ENCODE measurements at places on chromosomes 3 and 15.

DNA sequence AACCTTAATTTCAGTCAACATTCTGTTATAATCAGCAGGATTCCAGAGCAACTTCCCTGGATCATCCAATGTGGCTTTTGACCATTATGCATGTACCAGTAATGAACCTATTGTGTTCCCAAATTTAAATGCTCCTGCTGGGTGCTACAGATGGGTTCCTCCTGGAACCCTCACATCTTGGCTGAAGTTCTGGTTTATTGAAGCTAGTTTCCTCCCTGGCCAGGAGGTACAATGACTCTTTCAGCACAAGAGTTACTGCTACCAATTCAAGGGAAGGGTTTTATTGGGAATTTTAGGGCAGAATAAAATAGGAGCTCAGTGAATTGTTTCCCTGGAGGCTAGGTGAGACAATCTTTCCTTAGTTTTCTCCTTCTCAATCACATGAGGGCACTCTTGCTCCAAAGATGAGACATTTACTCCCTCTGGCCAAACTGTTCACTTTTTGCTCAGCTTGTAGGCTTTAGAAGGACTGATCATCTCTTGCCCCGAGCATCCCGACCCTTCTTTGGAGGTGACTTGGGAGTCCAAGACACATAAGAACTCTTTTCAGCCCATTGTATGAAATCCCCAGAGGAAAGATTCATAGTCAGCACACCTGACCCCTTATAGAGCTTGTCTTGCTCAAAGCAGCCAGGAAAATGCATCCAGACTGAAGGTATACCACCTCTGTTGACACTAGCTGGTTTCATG, 8.8 kb upstream of the NPHP3 start:
- DNase-seq = peak; percentile 32

DNA sequence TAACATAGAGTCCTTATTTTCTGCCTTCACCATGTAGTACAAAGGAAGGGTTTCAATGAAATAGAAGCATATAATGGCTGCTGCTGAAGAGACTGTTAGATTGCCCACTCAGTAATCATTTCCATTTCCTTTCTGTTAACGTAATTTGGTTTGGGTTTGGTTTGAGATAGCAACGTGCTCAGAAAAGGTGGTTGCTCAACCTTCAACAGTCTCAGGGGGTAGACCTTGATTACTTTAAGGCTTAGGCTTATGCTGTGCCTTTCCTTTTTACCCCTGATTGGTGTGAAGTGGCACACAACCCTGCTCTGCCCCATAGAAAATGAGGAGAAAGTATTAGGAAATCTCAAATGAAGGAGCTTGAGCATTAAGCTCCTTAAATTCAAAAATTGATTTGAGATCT, 163.7 kb upstream of the TP63 start:
- DNase-seq = no peak

DNA sequence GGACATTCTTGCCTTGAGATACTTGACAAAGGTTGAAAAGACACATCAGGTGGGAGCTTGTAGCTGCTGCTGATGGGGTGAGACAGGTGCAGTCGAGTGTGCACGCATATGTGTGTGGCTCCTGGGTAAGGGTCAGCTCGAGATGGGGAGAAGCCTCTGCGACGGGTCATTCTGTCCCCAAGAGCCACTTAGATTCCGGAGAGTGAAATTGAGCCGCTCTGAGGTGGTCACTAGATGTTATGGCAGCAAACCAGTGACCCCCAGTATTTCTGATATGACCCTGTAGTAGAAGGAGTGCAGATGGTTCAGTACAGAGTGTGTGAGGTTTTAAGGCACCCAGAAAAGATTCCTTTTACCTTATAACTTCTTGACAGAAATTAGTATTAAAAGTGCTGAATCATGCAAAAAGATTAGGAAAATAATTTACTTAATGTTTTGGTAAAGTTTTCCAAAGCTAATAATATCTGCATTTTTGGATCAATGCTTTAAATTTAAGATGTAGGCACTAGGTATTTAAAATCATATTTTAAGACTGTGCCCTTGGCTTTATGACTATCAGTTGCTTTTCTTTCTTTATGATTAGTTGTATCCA, 241.9 kb upstream of the TOPAZ1 start:
- no peak for DNase-seq

DNA sequence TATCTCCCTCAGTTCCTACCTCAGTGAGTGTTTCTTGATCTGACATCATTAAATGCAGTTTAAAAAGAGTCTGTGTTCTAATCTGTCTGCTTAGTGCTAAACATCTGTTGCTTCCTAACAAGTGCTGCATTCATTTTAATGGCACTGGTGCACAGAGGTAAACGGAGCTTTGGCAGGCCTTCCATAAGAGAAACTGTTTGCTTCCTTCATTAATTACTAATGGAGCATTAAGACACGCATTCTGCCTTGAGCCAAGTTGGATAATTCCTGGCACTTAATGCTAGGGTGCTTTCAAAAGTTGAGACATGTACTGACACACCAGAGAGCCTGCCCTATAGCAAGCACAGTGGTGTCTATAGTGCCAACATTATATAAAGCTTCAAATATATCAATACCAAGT, 34.7 kb downstream of the SCG5 start:
- no peak for DNase-seq

GRCh38 chr3:44875596-44875995, 1.2 kb downstream of the TGM4 start:
- DNase-seq = no peak

- no peak for DNase-seq
Observed at GRCh38 chr15:68699124-68699880, 120.5 kb downstream of the CORO2B start.

DNA sequence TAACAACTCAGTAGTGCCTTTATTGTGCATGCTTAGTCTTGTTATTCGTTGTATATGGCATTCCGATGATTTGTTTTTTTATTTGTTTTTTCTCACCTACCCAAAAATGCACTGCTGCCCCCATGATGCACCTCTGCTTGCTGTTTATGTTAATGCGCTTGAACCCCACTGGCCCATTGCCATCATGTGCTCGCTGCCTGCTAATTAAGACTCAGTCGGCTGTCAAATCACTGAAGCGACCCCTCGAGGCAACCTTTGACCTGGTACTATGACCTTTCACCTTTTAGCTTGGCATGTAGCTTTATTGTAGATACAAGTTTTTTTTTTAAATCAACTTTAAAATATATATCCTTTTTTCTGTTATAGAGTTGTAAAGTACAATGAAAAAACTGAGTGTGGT, 177.8 kb downstream of the MBNL1 start:
- no peak for DNase-seq

GRCh38 chr3:161266731-161267150, 45.6 kb downstream of the NMD3 start:
- peak; percentile 54 for DNase-seq

- no peak for DNase-seq
Observed at GRCh38 chr3:73473181-73473897, 151.4 kb downstream of the PDZRN3 start.

GRCh38 chr3:31880020-31880419, 101.0 kb downstream of the OSBPL10 start:
- peak; percentile 70 for DNase-seq

DNA sequence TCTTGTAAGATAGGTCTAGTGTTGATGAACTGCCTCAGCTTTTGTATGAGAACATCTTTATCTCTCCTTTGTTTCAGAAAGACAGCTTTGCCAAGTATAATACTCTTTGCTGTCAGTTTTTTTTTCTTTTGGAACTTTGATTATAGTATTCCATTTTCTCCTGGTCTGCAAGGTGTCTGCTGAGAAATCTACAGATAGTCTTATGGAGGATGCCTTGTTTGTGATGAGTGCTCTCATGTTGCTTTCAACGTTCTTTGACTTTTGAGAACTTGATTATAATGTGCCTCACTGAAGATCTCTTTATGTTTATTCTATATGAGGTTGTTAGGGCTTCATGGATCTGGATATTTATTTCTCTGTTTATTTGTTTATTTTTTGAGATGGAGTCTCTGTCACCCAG, 60.3 kb downstream of the DOCK3 start:
- no peak for DNase-seq

Data from fibroblast of gingiva (primary cell).